ENCODE measurements at places on chromosomes 11 and 22.

- no peak for DNase-seq
Observed at GRCh38 chr11:113105592-113105991, 144.4 kb downstream of the NCAM1 start.

DNA sequence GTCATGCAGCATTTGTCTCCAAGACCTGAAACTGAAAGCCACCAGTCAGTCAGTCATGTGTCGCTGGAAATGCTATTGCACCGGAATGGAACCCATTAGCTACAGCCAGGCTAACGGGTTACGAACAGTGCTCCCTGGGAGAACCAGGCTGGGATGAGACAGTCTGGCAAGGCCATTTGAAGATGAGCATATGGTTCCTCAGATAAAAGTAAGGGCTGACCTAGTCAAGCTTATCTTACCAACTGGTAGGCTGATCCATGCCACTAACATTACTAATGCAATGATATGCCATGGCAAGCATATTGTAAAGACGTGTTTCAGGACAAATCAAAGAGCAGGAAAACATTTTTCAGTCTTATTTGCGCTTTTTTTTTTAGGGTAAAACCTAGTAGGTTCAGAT lies 28.4 kb downstream of the NAP1L4 start:
- DNase-seq = no peak

DNA sequence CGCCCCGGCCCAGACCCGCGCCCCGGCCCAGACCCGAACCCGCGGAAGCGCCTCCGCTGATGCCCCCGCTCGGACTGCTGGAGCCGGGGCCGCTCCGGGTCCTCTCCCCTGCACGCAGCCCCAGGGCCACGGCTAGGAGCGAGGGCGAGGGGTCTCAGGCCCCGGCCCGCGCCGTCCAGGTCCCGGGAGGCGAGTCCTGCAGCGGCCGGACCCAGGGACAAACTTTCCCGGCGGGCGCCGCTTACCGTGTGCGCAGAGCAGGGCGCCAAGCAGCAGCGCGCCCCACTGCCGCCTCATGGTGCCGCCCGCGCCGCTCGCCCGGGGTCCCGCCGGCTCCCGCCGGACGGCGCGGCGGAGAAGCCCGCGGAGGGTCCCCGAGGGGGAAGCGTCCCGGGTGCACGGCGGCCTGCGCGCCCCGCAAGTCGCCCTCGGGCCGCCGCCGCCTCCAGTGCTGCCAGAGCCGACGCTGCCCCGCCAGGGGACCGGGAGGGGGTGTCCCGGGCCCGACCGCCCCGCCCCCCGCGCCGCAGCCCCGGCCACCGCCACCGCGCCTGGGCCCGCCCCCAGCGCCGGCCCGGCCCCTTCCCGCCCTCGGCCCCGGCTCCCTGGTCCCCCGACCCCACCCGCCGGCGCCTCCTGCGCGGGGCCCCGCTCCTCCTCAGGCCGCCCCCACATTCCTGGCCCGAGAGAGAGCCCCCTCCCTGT lies at the start of gene LRP4:
Gene LRP4, minus strand, starts transcription at position 468 of the 705 bp plus-strand sequence. Its CDS starts 171 bp downstream, at position 297.
- no peak for DNase-seq

GRCh38 chr22:38497869-38498268 lies 8.2 kb downstream of the DDX17 start:
- no peak for DNase-seq

GRCh38 chr22:47919001-47919441 lies 1156.6 kb downstream of the TBC1D22A start:
- DNase-seq = no peak

- DNase-seq = no peak
Observed at GRCh38 chr11:16923987-16924386, 90.2 kb downstream of the PLEKHA7 start.

- no peak for DNase-seq
Observed at GRCh38 chr11:105923807-105924206, 98.2 kb downstream of the MSANTD4 start.

- no peak for DNase-seq
Observed at GRCh38 chr11:65558002-65558929, at the start of gene LTBP3. Gene LTBP3 (minus strand): TSS chr11:65558359. CDS start chr11:65557959, 400 bp downstream.

DNA sequence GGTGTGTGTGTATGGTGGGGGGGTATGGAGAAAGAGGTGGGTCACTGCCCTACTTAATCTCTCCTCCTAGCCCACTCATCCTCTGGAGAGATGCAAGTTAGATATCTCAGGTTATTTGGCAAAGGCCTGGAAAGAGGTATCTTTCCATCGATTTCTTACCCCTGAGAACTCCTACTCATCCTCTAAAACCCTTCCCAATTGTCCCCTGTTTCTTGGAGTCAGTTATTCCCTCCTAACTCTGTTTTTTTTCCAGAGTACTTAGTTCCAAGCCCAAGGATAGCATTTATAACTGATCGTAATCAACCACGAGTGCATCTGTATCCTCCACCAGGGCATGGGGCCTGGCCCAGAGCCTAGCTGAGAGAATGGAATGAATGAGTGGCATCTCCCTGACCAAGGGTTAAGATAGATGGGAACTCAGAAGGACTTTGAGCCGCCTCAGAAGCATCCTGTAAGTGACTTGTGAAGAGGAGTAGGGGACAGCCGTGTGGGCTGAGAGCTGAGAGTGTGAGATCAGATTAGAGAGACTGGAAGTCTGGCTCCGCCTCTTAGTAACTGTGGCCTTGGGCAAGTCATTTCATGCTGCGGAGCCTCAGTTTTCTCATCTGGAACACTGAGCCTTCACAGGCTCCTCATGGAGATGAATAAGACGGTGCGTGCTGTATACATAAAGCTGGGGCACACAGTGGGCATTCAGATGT lies 16.2 kb downstream of the CD6 start:
- DNase-seq = no peak

Data from NCI-H187 treated with DMSO at 0.1 percent for 48 hours (cell line).